ENCODE measurements at places on chromosomes 11 and 22.

- DNase-seq: no peak
These were observed 109.3 kb downstream of the CTTN start for GRCh38 chr11:70507466-70508230.

- DNase-seq: peak; percentile 32
These were observed 2.1 kb downstream of the DEAF1 start for GRCh38 chr11:692824-693414.

GRCh38 chr11:130403967-130404366 is 24.4 kb downstream of the ADAMTS8 start:
- DNase-seq: no peak

DNA sequence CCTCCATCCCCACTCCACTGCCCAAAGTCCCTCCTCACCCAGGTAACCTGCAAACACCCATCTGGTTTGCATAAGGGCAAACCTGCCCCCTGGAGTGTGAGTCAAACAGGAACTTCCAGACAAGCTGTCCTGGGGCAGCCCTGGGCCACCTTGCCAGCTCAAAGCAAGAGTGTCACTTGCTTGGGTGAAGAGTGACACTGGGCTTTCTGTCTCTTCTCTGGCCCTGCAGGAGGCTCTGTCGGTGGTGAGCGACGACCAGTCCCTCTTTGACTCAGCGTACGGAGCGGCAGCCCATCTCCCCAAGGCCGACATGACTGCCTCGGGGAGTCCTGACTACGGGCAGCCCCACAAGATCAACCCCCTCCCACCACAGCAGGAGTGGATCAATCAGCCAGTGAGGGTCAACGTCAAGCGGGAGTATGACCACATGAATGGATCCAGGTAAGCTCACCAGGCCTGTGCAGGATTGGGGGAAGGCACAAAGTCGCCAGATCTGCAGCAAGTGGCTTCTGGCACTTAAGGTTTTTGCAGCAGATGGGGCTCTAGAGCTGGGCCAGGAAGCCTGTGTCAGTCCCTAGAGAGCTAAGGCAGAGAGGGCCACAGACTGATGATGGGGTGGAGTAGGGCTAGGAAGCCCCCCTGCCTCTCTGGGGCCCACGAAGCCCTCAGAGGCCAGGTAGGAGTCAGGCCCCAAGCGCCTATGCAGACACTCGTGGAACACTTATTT is 64.2 kb downstream of the FLI1 start:
- peak; percentile 14 for DNase-seq

GRCh38 chr11:78202733-78203167 is 14.0 kb downstream of the USP35 start:
- peak; percentile 73 for DNase-seq

GRCh38 chr11:28730336-28730735 is 622.1 kb downstream of the METTL15 start:
- DNase-seq: no peak

DNA sequence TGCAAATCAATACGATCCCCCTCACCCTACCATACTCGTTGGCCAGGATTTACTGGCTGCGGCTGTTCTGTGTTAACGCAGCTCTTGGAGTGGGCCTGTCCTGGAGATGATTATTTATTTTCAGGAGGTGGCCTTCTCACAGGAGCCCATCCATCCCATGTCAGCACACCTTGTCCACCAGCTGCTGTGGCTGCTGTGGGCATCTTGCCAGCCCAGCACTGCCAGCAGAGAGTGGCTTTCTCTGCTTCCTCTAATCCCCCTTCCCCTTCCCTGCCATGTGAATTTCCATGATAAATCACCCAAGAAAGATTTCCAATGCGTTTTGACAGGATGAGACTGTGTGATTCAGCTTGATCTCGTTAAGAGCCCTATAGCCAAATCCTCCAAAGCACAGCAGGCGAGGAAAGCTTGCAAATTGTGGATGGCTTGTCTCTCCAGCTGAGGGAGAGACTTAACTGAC is 309.1 kb upstream of the C11orf87 start:
- no peak for DNase-seq

DNA sequence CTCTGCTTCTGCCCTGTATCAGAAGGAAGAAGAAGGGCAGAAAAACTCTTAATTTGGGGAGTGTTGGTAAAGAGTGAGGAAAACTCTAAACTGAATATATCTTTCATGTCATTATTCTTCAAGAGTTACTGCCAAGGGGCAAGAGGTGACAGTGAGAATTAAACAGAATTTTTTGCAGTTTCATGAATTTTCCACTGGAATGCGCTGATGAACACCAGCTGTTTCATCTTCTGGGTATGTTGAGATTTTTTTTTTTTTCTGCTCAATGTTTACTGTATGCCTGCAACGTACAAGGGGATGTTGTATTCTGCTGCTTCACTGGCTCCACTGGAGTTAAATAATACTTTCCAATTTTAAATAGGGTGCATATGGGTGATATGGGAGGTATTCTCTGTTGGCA is 117.8 kb downstream of the FAM76B start:
- no peak for DNase-seq

- DNase-seq: no peak
These were observed 27.6 kb downstream of the ALKBH3 start for GRCh38 chr11:43908191-43908590.

- no peak for DNase-seq
These were observed 3.9 kb downstream of the CDC42EP1 start for GRCh38 chr22:37564111-37564711.

DNA sequence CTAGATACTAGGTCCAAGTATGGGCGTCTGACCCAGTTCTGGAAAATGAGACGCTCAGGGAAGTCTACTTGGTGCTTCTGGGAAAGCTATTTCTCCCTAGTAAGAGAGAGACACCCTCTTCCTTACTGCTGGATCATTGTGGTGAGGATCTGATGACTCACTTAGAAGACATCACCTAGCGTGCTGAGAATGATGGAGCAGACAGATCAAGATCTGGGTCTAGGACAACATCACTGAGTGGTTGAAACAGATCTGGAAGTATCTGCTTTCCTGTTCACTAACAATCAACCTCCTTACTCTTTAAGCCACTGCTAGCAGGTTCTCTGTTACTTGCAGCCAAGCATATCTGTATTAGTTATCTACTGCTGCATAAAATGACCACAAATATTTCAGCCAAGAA is 38.3 kb upstream of the HMGXB4 start:
- DNase-seq: no peak

DNA sequence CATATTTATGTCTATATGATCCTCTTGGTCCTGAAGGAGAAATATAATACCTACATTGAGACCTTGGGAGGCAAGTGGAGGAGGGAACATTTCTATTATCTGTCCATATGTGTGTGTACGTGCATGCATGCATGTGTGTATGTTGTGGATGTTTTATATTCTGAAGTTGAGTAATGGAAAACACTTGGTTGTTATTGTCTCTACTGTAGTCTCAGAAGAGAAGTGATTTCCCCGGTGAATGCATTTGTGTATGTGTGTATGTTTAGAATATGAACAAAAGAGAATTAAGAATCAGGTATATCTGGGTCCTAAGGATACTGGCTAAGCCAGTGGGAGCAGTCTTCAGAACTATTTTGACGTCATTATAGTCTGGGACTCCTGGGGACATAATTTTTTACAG is at the start of gene OR52N1:
Gene OR52N1 (minus strand): TSS at position 101 of the 400 bp plus-strand sequence. CDS start 2,449 bp downstream, outside the sequence.
- no peak for DNase-seq
